ENCODE measurements at places on chromosomes 16 and 17.

DNA sequence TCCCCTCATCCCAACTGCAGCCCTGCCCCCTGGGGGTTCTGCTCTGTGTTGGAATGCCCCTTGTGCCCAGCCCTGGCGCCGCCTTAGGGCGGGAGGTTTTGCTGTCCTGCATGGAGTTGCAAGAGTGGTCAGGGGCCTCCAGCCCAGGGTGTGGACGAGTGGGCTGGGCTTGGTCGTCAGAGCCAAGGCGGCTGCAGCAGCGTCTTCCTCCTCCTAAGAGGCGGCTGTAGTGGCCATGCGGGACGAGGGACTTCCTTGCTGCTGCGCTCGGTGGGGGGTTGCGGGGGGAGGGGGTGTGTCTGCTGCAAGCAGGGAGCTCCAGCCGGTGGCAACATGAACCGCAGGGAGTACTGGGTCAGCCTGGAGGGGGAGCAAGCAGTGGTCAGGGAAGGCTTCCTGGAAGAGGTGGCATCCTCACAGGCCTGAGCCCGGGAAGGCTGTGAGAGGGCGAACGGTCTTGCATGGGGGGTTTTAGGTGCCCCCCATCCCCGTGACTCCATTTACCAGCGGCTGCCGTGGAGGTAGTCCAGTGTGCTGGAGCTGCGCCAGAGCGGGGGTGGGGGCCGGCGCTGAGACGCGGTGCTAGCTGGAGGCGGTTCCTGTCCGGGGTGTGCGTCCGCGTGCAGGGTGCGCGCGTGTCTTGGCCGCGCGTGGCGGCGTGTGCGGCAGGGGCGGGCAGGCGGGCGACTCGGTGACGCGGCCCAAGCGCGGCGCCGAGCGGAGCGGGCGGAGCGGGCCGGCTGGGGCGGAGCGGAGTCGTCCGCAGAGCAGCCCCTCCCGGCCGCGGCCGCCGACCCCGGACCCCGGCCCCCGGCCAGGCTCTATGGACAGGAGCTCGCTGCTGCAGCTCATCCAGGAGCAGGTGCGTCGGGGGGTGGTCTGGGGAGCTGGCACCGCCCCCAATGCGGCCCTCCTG is at the start of gene RHBDL1:
TSS of gene RHBDL1 (plus strand) at position 704 of the 916 bp plus-strand sequence. CDS start at position 824, 120 bp downstream.
- DNase-seq = no peak

GRCh38 chr17:14361945-14362508 is 61.1 kb downstream of the HS3ST3B1 start:
- DNase-seq = no peak

DNA sequence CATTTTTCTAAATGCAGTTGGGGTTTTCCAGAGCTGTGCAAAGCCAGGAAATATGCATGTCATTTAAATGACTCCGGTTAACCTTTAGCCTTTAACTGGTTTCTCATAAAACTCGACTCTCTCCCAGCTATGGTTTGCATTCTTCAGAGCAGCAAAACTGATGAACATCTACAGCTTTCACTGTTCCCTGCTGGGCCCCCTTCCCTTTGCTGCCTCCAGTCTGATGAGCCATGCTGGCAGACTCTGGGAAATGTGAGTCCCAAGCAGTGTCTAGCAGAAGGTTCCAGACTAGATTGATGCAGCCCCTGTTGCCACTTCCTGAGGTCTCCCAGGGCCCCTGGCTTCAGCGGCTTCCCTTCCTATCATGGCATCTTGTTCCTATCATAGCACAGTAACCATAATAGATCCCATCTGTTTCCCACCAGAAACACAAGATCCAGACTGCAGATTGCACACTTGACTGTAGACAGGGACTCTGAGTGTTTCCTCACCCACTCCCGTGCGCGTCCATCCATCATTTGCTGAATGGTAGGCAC is 135.4 kb downstream of the CLEC16A start:
- DNase-seq = no peak

DNA sequence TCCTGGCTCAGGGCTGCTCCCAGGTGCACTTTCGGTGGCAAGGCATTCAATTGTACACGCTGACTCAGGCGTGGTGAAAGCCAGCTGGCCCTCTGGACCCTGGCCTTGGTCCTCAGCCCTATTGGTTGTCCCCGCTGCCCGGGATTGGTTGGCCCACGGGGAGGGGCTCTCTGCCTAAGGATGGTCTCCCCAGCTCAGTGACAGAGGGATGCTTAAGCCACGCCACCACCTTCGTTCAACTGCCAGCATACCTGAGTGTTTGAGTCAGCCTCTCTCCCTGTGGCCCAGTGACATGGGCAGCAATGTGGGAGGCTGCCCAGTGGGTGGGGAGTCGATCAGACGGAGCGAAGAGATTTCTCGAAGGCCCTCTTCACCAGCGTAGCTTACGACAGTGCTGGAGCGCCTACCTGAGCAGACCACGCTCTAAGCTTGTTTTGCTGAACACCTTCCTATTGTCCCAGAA is 30.3 kb downstream of the IRF8 start:
- no peak for DNase-seq

DNA sequence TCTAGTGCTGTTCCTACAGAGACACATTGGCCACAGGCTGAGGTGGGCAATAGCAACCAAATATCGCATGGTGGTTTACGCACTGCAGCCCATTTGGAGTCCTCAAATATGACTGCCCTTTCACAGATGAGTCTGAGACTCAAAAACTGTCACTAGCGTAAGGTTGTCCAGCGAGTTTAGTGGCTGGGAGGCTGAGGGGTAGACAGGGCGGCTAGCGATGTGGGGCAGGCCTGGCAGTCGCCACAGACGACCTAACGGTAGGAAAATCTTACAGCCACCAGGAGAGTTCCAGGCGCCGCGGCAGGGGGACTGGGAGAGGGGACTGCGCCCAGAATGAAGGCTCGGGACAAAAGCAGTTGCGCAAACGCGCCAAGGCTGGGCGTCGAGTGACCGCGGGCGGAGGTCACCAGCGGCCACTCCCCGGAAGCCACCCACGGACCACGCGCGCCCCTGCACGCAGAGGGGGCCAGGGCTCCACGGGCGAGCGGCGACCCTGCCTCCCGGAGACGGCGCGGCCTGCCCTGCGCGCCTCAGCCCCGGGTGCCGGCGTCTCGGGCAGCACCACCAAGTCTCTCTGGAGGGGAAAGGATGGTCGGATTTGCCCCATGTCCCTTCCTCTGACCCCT is 699 bp upstream of the MAP1LC3B start:
- DNase-seq = peak; percentile 85

DNA sequence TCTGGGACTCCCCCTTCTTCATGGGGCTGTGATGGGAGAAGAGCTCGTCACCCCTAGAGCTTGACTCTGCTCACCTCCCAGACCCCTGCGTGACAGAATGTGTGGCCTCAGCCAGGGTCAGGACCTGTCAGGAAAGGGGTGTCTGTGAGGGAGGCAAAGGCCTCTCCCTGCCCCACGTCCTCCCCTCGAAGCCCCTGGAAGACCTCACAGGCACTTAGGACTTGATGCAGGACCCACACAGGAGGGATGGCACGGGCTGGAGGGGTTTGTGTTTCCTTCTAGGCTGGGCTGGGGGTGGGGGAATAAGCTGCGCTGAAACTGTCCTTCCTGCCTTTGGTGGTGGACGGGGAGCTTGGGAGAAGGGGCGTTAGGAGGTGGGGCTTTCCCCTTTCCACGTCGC is 11.0 kb upstream of the CLUH start:
- no peak for DNase-seq

- peak; percentile 76 for DNase-seq
These were observed 18.5 kb downstream of the TOP2A start for GRCh38 chr17:40399185-40399584.

GRCh38 chr16:85554889-85555718 is 58.0 kb upstream of the GSE1 start:
- peak; percentile 41 for DNase-seq

DNA sequence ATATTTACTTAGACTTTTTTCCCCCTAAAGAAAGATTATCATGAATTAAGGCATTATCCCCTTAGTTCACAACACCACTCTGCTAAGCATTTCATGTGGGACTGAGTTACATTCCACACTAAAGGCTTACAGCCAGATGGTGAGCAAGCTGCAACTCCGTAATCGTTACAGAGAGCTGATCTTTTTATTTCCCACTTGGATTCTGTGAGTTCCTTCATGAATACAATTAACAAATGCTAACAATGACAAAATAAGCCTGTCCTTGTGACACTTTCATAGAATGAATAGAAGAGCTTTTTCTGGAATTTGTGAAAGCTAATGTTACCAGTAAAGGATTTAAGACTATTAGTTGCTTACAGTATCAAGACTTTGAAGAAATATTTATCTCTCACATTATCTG is 8.7 kb downstream of the OGFOD1 start:
- no peak for DNase-seq

- no peak for DNase-seq
These were observed 8.6 kb downstream of the CX3CL1 start for GRCh38 chr16:57380671-57381462.

DNA sequence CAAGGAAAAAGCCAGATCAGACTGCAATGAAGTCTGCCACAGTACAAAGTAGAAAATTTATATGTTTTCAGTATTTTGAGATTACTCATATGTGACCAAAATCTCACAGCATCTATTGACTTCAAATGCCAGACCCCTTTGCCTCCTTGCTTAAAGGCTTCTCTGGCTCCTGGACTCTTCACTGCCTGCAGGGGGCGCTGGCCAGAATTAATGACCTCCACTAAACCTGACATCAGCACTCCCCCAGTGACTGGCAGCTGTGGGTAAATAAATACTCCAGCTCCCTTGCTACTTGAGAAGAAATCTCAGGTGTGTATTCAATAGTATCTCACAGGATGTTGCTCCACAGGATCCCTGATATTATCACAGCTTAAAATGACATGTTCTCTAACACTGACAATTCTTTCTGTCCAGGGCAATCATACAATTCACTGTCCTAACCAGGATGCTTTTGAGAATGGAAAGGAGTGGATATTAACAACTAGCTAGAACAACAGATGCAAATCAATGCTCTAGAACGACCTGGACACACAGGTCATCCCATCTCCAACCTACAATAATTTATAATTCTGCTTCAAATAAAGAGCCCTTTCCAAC is 4.0 kb downstream of the BECN1 start:
- peak; percentile 50 for DNase-seq

DNA sequence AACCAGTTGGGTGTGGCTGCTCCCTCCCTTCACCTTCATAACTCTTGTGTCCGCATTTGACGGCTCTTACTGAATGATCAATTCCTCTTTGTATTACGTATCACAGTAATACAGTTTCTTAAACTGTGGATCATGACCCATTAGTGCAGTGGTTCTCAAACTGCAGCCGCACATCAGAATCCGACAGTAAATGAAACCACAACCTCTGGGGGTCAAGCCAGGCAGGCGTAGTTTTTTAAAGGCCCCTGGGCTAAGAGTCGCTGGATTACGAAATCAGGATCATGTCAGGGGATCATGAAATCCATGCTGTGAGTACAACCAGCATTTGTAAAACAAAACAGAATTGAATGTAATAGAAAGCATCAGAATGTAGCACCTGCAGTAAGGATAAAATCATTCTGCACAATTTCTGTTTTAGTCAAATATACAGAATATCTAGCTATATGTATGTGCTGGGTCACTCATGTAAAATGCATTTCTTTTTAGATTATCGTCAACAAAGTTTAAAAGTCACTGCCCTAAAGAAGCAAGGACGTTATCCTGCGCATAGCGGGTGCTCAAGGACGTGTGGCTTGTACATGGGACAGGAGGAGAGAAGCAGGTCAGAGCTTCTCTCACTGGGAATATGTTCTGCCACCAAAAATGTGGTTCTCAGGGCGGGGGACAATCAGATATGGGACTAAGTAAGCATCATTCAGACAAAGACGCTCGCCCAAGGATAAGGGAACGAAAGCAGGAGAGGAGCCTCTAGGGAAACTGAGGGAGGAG is 113.1 kb downstream of the ZFHX3 start:
- DNase-seq = no peak

DNA sequence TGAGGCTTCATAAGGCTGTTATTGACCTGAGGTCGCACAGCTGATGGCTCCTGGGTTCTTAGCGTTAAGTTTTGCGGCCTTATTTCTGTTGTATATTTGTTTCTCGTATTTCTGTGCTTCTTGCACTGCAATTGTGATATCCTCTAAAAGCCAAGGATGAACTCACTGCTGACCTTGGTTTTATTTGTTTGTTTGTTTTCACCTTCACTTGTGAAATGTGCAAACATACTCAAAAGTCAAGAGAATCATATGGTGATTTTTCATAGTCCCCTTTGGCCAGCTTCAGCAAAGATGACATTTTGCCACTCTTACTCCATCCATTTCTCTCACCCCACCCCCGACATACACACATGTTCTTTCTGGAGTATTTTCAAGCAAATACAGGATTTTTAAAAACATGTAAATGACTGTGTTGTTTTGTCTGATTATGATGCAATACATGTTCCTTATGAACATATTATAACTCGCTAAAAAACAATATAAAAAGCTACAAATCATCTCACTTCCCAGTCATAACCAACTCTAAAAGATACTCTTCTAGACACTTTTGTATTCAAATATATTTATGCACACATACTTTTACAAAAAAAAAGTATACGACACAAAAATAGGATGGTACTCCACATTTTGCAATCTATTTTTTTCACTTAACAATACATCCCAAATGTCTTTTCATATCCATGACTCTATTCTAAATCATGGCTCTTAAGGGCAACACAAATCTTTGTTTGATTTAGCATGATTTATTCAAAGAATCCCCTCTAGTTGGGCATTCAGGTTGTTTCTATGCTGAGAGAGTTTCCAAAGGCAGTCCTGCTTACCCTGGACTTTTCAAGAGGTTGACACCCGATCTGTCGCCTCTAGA is 5.7 kb upstream of the ZCCHC14 start:
- no peak for DNase-seq

DNA sequence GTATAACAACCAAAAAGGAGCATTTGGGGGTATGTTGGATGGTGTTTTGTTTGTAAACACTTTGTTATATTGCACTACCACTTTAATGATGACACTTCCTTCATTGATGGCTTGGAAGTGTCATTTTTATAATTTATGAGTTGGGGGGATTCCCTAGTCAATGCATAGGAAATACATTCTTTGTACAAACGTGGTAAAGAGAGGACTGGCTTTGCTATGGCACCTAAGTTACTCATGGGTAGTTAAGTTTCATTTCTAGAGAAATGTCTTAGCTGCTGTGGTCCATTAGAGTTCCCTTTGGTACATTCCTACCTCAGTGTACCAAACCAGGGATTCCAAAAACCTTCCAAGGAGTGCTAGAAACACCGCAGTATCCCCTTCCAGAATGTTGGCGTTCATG is 63.7 kb upstream of the CMIP start:
- no peak for DNase-seq

DNA sequence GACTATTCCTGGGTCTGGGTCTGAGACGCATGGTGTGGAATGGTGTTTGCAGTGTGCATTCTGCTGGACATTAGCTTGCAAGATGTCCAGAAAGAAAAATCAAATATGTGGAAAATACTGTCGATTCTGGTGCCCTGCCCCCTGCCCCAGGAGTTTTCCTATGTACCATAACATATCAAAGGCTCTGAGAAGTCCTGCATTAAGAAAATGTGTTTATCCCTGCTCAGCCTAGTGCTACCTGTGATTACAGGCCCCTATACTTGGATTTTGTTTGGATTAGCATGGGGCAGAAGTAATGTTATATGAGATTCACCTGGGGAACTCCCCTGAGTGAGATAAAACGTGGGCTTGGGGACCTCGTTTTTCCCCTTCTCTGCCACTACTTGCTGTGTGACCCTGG is 325.0 kb downstream of the CBLN1 start:
- DNase-seq = no peak

GRCh38 chr17:42193216-42193968 is 902 bp downstream of the GHDC start:
- DNase-seq = no peak

Measured in inflammatory macrophage treated with lipopolysaccharide for 1 hour (primary cell).